CD14-positive monocyte (primary cell): ENCODE measurements at places on chromosomes 7 and 10.

- no peak for DNase-seq
Observed at GRCh38 chr7:130500910-130501309, 9.0 kb downstream of the MEST start.

DNA sequence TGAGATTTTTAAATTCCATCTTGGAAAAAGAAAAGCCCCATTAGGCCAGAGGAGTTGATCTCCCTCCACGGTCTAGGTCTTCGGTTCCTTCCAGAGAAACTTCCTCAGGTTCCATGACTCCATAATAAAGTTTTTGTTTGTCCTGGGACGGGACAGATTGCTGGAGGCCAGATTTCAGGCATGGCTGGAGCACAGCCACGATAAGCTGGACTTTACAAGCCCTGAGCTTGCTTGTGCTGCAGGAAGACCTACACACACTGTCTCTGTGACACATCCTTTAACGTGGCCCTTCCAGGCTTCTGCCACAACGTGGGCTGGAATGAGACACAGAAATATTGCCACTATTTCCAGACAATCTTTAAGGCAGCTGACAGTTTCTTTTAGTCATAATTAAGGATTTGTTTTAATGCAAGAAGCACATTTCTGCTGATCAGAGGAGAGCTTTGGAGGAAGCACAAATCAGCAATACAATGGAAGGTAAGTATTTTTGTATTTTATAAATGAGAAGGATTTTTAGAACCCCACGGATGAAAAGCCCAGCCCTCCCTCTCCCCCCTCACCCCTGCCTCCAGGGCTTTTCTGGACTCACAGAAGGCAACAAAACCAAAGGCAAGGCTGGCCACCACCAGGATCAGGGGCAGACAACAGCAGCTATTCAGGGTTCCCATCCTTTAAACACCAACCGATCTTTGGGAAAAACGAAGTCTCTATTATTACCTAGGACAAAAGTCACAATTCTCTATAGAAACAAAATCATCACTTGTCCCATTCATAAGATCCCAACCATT, 6.5 kb downstream of the CTBP2 start:
- DNase-seq: no peak

GRCh38 chr7:116829041-116829440, 33.3 kb upstream of the CAPZA2 start:
- DNase-seq: no peak

- no peak for DNase-seq
Observed at GRCh38 chr7:136976504-136977251, 108.2 kb downstream of the CHRM2 start.

DNA sequence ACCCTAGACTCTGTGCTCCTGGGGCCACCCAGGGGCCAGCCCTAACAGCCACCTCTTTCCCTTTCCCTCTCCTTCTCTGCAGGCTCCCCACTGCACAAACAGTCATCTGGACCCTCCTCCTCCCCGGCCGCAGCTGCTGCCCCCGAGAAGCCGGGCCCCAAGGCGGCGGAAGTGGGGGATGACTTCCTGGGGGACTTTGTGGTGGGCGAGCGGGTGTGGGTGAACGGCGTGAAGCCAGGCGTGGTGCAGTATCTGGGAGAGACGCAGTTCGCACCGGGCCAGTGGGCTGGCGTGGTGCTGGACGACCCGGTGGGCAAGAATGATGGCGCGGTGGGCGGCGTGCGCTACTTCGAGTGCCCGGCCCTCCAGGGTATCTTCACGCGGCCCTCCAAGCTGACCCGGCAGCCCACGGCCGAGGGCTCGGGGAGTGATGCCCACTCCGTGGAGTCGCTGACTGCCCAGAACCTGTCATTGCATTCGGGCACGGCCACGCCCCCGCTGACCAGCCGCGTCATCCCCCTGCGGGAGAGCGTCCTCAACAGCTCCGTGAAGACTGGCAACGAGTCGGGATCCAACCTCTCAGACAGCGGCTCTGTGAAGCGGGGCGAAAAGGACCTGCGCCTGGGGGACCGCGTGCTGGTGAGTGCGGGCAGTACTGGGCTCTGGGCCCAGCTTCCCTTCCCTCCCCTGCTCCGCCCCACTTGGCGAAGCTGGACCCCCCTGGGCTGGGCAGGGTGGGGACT, 49.3 kb downstream of the CLIP2 start:
- no peak for DNase-seq

DNA sequence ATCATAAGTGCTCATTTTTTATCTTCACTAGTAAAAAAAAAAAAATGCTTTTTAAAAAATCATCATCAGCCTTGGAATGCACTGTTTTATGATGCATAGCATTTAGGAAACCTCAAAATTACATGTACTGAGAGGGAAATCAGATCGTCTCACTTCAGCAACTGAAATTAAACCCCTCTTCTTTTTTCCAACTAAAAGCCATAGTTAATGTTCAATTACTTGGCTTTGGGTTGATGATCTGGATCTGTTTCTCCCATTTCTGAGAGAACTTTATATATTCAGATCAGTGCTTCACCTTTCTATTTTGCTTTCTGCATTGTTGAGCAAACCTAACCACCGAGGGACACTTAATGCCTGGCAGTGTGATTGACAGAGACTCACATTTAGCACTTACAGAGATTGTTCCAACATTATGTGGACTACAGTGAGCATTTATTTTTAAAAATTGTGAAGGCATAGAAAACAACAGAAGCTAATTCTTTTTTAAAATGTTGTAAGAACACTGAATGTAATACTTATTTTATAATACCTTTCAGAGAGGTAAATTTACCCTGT, 678.4 kb downstream of the PHTF2 start:
- DNase-seq: no peak

- DNase-seq: no peak
Observed at GRCh38 chr7:38142736-38143135, 35.3 kb upstream of the STARD3NL start.

DNA sequence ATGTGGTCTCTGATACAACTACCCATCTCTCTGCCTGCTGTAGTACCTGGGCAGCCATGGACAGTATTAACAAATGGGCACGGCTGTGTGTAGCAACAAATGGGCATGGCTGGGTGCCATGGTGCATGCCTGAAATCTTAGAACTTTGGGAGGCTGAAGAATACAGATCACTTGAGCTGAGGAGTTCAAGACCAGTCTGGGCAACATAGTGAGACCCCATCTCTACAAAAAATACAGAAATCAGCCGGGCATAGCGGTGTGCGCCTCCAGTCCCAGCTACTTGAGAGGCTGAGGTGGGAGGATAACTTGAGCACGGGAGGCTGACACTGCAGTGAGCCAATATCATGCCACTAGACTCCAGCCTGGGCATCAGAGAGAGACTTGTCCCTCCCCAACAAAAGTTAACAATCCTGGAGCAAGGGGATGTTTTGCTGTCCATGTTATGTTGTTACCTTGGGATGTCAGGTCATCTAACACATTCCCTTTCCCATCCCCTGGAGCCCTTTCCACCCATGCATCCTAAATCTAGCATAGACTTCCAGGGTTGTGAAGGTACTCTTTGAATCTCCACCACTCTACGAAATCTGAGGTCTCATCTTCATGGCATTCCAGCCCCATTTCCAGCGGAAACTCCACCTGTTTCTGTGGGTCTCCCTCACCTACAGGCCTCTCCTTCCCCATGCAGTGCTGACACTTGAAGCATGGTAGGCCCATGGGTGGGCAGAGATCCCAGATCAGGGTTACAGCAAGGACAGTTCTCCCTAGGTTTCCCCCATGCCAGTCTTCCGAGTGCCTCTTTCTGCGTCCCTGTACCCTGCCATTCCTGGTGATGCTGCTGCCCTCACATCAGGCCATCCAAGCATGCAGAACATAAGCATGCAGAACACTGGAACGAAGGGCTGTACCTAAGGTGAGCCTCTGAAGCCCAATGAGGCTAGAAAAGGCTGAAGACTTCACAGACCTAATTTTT, 13.1 kb downstream of the FXYD4 start:
- DNase-seq: no peak

DNA sequence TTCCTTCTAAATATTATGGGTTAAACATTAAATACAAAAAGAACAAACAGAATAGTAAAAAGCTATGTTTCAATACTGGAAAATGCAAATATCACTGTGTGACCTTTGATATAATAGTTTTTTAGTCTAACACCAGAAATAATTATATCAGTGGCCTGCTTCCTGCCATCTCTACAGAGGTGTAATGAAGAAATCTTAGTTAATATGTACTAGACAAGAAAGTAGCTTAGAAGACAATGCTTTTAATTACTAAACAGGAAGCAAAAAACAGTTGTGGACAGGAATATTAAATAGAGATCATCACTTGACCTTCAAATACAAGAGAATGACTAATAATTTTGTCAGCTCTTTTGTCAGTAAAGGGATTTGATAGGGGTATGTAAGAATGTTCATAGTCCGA, 47.4 kb upstream of the LRRN3 start:
- DNase-seq: no peak

DNA sequence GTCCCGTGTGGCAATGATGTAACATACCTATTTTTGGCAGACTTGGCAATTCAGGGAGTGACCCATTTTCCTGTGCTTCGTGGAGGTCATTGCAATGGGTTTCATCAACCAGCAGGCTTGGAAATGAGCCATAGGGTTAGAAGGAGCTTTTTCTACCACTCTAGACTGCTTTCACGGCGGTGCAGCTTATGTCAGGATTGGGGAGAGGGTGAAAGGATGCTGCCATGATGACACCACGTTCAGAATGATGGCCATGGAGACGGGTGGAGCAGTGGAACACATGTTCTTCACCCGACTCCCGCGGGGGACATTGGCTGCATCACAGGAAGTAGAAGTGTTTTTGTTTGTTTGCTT, 220.2 kb downstream of the EMX2 start:
- no peak for DNase-seq

GRCh38 chr7:139799586-139799985, 21.8 kb upstream of the HIPK2 start:
- peak; percentile 80 for DNase-seq

DNA sequence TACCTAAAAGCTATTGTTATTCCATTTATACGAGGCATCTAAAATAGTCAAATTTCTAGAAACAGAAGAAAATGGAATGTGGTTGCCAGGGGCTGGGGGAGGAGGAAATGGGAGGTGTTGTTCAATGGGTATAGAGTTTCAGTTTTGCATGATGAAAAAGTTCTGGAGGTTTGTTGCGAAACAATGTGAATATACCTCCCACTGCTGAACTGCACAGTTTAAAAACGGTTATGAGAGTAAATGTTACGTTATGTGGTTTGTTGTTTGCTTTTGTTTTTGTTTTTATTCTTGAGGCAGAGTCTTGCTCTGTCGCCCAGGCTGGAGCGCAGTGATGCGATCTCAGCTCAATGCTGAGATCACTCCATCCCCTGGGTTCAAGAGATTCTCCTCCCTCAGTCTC, 64.9 kb upstream of the NRBF2 start:
- DNase-seq: peak; percentile 13

DNA sequence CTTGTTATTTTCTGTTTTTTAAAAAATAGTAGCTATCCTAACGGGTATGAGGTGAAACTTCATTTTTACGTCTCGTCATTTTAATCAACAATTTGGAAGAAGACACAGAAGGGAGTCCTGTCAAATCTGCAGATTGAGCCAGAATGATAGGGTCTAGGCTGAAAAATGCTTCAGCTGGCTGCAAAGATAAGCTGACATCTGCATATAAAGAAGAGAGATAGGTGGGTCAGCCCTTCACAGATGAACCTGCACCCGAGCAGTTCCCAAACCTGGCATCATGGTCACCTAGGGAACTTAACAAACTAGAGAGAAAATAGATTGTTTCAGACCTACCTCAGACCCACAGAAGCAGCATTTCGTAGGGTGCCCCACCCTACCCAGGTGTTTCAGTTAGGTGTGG, 35.2 kb upstream of the BMPR1A start:
- DNase-seq: no peak

GRCh38 chr7:30965372-30965771, 1.6 kb downstream of the GHRHR start:
- DNase-seq: no peak

GRCh38 chr7:136677471-136678365, 190.7 kb upstream of the CHRM2 start:
- no peak for DNase-seq

DNA sequence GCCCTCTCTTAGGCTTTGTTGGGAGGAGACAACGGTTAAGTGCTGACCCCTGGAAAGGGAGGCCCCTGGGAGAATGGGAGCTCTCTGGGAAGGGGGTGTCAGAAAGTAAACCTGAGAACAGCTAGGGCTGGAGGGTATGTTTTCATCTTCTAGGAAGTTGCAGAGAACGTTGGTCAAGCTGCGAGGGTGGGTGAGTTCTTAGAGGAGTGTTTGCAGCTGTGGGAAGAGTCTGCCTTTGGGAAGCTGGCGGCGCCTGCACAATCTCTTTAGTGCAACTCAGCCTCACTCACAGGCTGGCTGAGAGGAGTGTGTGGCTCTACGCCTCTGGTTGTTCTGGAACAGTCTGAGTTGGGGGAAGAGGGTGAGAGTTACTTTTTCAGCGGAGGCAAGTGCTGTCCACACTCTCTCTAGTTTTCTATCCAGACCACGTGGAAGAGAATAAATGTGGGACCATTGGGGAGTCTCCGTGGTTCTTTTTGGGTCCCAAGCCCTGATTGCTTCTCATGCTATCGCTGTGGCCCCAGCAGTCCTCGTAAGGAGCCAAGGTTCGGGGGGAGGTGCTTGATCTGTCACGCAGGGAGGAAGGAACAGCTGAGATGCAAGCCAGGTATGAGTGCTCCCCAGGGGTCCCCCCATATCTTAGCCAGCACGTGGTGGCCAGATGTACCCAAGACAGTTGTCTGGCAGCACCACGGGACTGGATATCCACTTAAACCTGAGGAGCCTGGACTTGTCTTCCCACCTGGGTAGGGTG, 237.2 kb downstream of the BUB3 start:
- DNase-seq: no peak

DNA sequence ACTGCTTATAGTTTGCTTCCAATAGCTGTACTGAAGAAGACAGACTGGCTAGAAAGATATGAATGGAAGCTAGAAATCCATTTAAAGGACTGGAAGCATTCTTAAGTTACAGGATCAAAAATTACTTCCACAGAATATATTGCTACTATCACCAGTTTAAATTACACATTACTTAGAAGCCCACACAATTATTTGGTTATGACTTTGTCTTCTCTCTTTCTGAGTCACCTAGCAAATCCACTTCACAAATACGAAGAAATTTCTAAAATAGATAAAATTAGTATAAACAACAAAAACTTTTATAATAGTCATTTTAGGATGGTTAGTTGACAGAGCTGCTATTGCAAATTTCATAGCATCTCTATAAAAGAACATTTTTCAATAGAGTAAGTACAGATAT, 108.1 kb downstream of the SNX13 start:
- DNase-seq: no peak

DNA sequence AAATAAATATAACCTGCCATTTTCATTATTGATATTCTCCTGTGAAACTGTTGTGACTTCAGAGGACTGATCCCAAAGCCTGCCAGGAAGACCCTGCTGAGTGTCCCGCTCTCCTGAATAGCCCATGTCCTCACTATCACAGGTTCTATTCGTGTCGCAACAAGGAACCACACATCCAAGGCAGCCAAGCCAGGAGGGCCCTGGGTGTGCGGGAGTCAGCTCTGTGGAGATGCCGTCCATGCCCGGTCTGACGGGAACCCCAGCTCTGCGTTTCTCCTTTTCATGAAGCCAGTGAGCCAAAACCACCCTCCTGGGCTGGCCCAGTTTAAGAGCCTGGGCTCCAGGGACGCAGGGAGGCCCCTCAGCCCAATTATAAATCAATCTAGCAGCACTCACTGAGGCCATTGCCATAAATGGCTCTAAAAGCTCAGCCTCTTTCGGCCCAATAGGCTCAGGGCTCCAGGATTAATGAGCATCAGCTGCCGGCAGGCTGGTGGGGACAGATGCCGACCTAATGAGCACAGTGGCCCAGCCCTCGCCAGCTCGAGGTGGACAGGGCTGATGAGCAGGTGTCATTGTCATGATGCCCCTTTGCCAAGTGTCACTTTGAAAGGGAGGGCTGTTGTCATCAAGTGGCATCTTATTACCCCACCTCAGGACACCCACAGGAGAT, 177.9 kb downstream of the PLXNA4 start:
- no peak for DNase-seq

- DNase-seq: no peak
Observed at GRCh38 chr7:95412075-95412474, 15.9 kb upstream of the PON3 start.
